Omental fat pad (tissue), 4 donors: ENCODE measurements at places on chromosomes 11 and 22. TPM values are rescaled to one million over a fixed set of nuclear protein-coding genes. Genes with fewer than 3 reads are reported as not detected.

DNA sequence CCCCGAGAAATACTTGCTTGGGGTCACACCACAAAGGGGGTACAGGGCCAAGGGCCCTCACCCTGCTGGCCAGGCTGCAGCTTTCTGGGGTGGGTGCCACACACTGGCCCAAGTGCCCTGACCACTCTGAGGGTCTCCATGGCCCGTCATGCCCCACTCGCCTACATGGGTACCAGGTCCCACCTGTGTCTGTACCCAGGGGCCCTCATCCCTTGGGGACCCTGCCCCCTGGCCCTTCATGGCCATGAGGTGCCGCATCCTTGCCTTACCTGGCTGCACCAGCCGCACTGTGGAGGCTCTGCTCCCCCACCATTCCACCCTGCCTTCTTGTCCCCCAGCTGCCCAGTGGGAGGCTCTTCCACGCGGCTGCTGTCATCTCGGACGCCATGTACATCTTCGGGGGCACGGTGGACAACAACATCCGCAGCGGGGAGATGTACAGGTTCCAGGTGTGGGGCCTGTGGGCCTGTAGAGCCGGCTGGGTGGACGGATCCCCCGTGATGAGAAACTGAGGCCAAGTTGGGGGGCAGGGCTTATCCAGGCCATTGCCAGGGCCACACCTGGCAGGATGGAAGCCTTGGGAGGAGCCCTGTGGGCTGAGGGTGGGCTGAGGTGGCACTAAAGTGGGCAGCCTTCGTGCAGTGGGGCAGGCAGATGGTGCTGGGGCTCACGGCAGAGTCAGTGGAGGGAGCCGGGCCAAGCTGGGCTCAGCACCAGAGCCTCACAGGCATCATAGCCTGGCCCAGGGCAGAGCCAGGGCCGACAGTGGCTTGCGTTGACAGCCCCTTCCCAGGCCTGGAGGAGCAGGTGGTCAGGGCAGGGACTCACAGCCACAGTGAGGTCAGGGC, 9.2 kb downstream of the THAP7 start:
- no peak for DNase-seq

DNA sequence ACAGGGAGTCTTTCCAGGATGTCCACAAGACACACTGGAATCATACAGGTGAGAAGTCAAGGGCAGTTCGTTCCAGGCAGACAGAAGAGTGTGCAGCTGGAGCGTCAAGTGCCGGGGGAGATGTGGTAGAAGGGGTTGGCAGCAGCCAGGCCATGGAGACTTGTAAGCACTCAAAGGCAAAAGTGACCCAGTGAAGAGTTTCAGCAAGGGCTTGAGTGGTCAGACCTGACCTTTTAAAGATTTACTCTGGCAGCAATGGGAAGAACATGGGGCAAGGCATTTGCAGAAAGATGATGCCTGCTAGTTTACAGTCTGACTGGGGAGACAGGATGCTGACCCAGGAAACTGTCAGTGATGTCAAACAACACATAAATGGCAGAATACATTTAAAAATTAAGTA, 29.0 kb downstream of the P4HA3 start:
- DNase-seq, result no peak

Gene BRSK2
- total RNA-seq, result not detected

GRCh38 chr11:128653801-128654231, 40.1 kb upstream of the FLI1 start:
- no peak for DNase-seq

Gene POU2AF2
- not detected for total RNA-seq
